ENCODE measurements at places on chromosomes 5 and 9.

- no peak for DNase-seq
These were observed 139.3 kb upstream of the ALDH1B1 start for GRCh38 chr9:38253200-38253599.

GRCh38 chr9:73219985-73220626 lies 68.4 kb downstream of the ANXA1 start:
- peak; percentile 95 for DNase-seq

DNA sequence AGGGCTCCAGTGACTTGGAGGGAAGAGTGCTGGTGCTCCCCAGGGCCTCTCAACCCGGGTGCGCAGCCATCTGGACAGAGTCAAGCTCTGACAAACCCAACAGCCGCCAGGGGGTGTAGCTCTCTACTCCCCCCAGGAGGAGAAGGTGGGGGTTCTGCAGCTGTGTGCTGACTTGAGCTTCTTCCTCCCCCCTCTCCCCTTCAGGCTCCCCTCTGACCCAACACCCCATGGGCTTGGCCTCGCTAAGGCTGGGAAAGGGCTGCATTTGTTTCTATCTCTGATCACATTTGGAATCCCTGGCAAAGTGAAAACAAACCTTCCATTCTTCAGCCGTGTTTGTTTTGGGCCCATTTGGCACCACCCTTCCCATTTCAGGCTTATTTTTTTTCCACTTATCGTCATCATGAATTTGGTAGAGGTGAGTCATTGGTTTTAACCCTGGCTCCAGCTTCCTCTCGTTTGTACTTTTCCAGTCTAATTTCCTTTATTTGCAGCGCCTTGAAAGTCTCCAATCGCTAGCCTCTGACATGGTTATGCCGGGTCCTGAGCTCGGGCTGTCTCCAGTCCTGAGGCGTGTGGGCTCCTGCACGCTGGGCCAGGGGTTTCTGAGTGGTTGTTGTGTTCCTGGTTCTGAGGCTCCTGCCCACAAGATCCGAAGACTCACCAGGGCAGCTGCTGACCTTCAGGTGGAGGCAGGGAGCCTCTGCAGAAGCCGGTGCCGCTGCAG lies 36.1 kb downstream of the DAP start:
- DNase-seq, result peak; percentile 68

DNA sequence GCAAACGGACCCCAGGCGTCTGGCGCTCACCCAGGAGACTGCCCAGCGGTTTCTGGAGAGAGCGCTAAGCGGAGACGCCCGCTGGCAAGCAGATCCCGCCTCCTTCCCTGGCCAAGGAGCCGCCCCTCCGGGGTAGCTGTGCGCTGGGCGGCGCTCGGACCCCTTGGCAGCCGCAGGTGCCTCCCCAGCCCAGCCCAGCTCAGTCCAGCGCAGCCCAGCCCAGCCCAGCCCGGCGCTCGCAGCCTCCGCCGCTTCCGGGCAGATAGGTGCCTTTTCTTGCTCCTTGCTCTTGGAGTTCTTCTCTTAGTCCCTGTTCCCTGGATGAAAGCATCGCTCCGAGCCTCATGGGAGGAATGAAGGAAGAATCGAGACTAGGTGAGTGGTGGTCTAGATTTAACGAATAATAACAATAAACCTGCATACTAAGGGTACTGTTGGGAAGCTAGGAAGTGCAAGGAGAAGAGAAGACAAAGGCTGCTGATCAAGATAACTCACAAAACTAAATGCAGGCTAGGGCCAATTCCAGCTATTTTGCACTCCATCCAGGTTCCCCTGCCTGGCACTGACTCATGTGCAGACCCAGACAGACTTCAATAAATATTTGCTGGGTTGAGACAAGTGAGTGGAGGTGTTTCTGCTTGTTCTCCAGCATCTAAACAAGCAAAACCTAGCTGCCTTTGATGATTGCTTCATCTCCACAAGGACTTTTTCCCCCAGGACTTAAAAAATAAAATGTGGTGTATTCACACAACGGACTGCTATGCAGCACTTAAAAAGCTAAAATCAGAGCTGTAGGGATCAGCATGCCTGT lies at the start of gene STK32A:
Gene STK32A (plus strand): TSS at position 202 of the 811 bp plus-strand sequence. CDS start 4,609 bp downstream, outside the sequence.
- peak; percentile 80 for DNase-seq

GRCh38 chr9:130962418-130963316 lies 23.6 kb upstream of the FIBCD1 start:
- peak; percentile 95 for DNase-seq

DNA sequence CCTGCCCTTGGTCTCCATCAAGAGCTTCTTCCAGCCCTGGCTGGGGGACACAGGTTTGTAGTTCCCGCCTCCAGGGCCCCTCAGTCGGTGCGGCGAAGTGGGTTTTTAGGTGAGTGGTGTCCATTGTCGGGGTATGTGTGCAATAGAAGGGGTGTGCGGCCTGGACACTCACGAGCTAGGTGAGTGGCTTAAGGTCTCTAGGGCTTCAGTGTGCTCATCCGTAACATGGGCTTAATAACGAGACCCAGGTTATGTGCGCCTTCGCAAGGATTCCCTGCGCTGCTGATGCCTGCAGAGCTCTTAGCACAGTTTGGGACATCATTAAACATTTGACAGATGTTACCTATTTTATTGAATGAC lies 656 bp downstream of the CEP78 start:
- peak; percentile 24 for DNase-seq

DNA sequence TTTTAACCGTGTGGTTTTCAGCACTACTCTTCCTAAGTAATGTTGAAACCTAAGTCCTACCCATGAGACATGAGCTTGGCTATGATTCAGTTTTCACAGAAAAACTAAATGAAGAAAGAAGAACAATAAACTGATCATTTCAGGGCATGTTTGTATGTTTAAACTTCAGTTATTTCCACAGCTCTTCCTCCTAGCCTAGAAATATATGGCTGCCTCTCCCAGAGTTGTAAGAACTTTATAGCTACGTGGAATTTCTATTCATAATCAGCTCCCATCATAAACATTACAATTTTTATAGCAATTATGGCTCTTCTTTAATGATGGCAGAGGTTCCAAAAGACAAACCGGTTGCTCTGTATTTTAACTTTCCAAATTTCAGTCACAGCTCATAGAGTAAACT lies 314.7 kb upstream of the ADAMTSL1 start:
- DNase-seq, result no peak

DNA sequence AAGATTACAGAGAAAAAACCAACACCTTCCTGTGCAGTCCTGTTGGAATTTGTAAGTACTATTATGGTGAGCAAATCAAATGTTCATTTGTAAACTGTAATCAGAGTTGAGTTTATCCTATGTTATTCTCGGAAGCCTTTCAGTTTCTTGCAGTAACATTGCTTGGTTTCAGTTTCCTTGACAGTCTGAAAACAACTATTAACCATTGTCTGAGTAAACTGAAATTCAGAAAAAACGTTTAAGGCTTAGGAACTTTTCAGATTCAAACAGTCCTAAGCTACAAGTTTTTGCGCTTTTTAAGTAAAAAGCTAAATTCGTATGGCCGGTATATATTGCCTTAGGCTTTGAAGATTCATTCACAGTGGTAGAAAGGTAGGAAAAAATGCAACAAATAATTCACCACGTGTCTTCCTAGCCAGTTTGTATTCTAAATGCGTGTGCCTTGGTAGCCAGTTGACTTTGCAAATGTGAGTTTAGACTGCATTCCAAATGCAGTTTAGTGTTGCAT lies 2.5 kb downstream of the GPBP1 start:
- peak; percentile 27 for DNase-seq

- peak; percentile 58 for DNase-seq
These were observed 52.9 kb downstream of the COMMD10 start for GRCh38 chr5:116137544-116138378.

GRCh38 chr9:99821396-99822108 lies at the start of gene NR4A3:
Gene NR4A3, plus strand, starts transcription at chr9:99821885. Its CDS starts 6,158 bp downstream, at chr9:99828043.
- peak; percentile 98 for DNase-seq

- DNase-seq, result no peak
These were observed 351.1 kb downstream of the ARHGEF28 start for GRCh38 chr5:73977146-73977545.

Data from epithelial cell of esophagus (primary cell).